ENCODE measurements at places on chromosomes 3 and 15.

- no peak for DNase-seq
These were observed 630.1 kb upstream of the KCNMB2 start for GRCh38 chr3:177906126-177906511.

- DNase-seq, result no peak
These were observed 1006.7 kb downstream of the ROBO1 start for GRCh38 chr3:78761126-78761525.

DNA sequence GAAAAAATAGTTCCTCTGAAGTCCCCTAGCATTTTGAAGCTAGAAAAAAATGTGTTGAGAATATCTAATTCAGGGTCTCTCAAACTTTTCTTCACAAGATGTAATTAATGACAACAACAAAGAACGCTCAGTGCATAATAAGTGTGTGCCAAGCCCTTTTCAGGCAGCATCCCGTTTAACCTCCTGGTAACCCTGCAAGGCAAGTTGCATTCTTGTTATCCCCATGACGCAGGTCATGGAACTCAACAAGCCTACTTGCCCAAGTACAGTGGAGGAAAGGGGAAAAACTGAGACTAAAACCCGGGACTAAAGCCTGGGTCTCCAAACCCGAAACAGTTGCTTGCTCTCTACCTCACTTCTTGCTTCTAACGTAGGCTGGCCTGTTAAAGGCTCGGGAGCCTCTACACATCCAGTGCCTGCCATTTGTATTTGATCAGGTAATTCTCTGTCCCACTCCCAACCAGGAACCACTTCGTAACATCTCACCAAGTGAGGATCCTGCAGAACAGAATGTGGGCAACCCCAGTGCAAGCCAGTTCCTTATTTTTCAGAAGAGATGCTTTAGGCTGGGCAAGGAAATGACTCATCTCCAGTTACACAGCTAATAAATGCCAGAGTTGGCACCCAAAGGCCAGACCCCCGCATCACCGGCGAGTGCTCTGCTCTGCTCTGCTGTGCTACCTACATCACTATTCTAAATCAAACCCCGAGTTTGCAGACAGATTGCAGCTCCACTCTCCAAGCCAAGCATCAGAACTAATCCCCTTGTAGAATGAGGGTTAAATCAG, 28.3 kb downstream of the LMCD1 start:
- DNase-seq, result no peak

- DNase-seq, result no peak
These were observed 11.5 kb downstream of the UBP1 start for GRCh38 chr3:33428734-33429133.

GRCh38 chr3:25581823-25582222, 82.9 kb downstream of the TOP2B start:
- DNase-seq, result no peak

- no peak for DNase-seq
These were observed 49.8 kb upstream of the ARL8B start for GRCh38 chr3:5072100-5072816.

- DNase-seq, result no peak
These were observed 62.1 kb downstream of the SLC6A6 start for GRCh38 chr3:14464521-14464920.

GRCh38 chr15:33158366-33158765, 36.1 kb downstream of the FMN1 start:
- DNase-seq, result no peak

DNA sequence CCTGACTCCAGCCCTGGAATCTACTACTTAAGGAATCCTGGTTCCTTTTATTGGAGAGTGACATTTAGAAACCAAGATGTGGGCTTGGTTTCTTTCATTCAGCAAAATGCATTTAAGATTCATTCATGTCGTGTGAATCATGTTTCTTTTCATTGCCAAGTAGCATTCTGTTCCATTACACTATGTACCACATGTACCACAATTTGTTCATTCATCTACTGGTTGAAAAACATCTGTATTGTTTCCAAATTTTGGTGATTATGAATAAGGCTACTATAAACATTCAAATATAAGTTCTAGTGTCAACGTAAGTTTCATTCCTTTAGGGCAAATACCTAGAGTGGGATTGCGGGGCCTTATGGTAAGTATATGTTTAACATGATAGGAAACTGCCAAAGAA, 264.2 kb downstream of the VPS13C start:
- DNase-seq, result no peak

GRCh38 chr15:79192462-79193036, 90.0 kb upstream of the ANKRD34C start:
- DNase-seq, result no peak

DNA sequence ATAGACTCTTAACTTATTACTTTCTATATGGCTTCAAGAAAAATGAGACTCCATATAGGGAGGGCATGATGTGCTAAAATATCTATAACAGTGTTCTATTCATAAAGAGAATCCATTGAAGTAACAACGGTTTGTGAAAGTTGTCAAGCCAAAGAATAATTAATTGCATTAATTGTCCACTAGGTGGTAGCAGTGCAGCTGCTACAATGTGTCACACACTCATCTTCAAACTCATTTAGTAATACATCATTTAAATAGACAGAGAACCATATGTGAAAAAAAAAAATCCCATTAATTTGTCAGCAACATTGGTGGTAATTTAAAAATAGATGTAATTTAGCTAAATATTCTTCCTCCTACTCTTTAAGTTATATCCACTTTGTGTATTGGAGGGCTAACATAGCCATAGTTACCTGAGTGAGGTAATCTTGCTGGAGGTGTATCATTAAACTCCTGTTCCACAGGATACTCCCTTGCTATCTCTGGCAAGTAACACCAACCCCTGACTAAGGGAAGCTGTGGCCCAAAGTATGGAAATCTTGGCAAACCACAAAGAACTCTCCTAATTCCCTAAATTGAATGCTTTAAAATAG, 3.7 kb upstream of the CPA3 start:
- DNase-seq, result no peak

- no peak for DNase-seq
These were observed 17.8 kb downstream of the ITGA11 start for GRCh38 chr15:68414206-68414555.

GRCh38 chr3:184815046-184815930, 3.3 kb downstream of the VPS8 start:
- no peak for DNase-seq

DNA sequence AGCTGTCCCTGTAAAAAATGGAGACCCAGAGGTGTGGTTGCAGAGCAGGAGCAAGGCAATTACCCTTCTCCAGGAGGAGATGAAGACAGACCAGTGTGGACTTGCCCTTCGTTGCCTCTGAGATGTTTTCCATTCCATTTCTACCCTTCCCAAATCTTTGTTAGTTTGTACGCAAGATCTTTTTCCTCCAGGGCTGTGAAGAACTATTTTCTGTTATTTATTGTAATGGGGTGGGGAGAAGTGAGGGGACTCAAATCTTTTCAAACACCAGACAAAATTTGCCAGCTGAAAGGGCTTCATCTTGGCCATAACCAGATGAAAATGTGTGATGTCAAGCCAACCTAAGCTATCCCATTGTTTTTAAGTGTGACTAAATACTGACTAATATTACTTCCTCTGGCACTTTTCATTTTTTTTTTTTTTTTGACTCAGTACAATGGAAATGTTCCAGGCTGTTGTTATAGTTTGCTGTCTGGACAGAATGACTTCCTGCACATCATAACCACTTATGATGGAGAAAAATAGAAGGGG, 271.3 kb upstream of the TPRG1 start:
- DNase-seq, result no peak

GRCh38 chr15:44468709-44469385, 41.4 kb downstream of the CTDSPL2 start:
- no peak for DNase-seq

DNA sequence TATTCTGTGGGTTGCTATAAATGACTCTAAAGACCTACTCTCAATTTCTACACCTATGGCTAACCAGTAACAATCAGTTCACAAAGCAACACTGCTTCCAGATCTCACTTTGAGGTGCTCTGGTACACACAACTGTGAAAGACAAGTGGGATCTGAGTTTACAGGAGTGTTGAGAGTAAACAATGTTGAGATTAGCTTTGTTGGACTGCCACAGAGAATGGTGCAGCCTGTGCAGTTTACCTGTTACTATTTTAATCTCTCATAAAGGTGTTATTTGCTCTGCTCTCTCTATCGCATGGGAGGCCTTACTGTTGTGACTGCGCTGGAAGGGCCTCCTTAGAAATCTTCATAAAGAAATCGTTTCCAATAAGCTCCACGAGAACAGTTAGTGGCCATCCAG, 112.0 kb downstream of the SOX2 start:
- DNase-seq, result no peak

GRCh38 chr15:63504979-63505841, 817 bp downstream of the USP3 start:
- DNase-seq, result peak; percentile 43

DNA sequence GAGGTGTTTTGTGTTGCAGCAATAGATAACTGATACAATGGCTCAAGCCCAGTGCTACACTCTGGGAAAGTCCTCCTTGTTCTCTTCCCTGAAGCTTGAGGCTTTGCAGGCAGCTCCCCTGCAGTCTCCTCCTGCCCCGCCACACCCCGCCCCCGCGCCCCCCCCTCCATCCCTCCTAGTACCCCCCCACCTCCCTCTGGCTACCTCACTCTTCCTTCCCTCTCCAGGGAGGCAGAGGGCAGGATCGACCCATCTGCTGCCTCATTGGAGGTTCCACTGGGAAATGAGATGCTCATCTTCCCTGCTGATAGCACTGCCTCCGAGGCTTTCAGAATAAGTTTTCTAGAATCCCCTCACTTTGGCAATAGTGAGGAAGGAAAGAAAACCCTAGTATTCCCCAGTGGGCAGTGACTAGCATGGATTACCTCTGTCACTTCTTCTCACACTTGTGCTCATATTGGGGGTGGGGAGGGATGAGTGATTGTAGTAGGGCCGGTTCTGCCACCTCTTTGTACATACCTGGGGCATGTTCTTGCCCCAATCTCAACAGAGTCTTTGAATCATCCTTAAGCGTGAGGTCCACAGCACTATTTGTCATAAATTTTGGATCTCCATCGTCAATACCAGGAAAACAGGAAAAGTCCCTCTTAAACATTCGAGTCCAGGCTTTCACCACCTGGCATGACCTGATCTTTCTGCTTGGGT, 16.3 kb upstream of the RAB7A start:
- no peak for DNase-seq

DNA sequence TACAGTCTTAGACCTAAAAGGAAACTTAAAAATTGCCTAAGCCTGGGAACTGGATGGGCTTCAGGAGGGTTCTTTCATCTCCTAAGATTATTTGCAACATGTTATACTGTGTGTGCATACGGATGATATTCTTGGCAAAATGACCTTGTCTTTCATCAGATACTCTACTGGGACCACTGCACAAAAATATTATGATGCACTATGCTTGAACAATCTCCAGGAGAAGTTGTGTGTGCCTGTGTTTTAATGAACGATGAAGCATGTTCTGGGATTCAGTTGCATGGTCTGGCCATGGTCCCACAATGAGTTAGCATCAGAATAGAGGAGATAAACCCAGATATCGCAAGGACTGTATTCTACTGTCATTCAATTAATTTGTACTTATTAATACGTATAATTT, 68.7 kb downstream of the GAP43 start:
- DNase-seq, result no peak

GRCh38 chr15:100661156-100661555, 58.8 kb downstream of the ASB7 start:
- no peak for DNase-seq

GRCh38 chr3:170536712-170537111, 49.2 kb downstream of the SLC7A14 start:
- no peak for DNase-seq

DNA sequence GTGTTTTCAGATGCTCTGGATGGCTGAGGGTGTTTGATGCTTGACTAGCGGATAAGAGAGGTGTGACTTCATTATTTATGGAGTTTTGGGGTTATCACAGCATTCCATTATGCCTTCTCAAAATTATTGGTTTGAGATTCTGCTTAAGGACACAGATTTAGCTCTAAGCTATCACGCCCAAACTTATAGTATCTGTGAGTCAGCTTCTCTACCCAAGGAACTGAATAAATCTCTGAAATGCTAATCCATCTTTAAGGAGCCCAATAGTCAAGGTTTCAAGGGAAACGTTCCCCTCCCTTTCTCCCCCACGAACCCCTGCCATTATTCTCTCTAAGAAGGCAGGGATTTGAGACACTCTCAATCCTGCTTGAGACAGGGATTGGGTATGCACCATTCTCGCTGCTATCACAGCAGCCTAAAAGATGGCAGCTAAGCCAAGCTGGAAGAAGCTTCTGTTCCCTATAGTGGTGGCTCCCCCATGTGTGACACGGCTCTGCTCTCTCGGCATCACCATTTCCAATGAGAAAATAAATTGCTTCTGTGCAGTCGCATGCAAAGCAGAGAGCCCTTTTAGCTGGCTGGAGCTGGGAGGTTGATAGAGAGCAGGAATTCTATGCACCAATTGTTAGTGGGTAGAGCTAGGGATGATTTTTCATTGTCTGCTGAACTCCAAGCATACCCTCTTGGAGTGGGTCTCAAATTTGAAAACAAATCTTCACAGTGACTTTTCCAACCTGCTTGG, 151.1 kb downstream of the IL20RB start:
- DNase-seq, result no peak

All from neural crest cell (in vitro differentiated cells).